ELR (cell line): ENCODE measurements at places on chromosomes 3 and 15.

DNA sequence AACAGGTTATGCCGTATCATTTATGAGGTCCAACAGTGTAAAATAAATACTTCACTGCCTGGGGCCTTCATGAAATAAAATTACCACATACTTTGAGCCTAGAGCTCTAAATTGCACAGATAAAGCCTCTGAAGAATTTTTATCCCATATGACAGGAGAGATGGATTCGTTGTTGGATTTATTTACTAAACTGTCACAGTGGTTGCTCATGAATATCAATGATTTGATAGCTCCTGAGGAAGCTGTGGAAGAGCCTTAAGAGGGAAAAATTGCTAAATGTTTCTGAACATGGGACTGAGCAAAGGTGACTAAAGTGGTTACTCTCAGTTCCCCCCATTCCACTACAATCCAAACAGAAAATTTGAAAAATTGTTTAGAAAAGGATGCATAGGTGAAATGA lies 558.9 kb upstream of the IL12A start:
- no peak for DNase-seq

DNA sequence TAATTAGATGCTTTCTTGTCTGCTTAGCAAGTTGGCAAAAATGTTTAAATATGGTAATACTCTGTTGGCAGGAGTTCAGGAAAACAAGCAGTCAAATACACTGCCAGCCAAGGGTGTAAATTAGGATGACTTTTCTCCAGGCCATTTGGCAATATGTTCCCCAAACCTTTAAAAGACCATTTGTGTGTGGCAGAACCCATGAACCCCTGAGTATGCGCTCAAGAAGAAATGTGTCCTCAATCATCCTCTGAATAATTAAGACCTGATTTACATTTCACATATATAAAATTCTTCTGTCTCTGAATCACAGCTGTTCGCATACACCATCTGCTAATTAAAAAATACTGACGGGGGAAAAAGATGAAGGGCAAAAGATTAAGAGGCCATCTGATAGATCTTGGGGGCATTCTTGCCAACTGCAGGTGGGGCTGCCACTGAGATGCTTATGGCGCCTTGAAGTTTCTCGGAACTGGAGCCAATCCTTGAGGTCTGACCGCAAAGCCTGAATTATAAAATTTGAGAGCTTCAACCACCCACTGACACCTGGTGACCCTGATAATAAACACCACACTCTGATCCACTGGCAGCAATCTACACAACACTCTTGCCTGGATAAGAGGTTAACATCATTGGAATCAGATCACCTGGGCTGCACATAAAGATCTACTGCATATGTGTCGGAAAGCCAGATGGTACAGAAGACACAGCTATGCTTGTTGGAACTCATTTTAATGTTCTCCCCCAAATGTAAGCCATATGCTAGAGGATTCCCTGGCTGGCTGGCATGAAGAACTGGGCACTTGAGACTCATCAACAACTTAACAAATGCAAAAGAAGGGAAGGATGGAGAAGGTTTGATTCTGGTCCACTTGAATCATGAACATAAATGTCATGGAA lies 190.6 kb downstream of the OSBPL10 start:
- no peak for DNase-seq

DNA sequence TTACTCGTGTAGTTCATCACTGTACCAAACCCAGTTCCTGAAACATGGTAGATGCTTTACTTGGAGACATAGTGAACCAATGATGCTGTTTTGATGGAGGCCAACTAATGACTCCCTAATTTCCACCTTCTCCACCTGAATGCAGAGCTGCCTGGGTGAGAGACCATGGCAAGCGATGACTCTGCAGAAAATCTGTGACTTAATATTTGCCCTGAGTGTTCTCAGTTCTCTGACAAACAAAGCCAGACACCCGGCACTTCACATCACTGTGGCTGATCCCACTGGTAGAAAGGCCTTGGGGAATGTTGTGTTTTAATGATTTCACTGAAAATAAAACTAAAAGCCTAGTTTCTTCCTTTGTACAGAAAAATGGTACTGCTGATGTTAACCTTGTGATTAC lies 39.5 kb upstream of the UBE3A start:
- DNase-seq = no peak

- no peak for DNase-seq
These were observed 82.7 kb downstream of the EPHB1 start for GRCh38 chr3:134877788-134878187.

GRCh38 chr15:56757875-56758274 lies 24.6 kb upstream of the ZNF280D start:
- DNase-seq = no peak

GRCh38 chr3:5191555-5192304 lies 4.2 kb downstream of the EDEM1 start:
- no peak for DNase-seq

- DNase-seq = no peak
These were observed 977.5 kb downstream of the NAALADL2 start for GRCh38 chr3:175836617-175837016.

- no peak for DNase-seq
These were observed 597.9 kb downstream of the PDCD6IP start for GRCh38 chr3:34396288-34396687.

- no peak for DNase-seq
These were observed 5.8 kb upstream of the PPP4R2 start for GRCh38 chr3:72990701-72991395.

GRCh38 chr3:169350228-169350627 lies 313.3 kb downstream of the MECOM start:
- no peak for DNase-seq

- peak; percentile 94 for DNase-seq
These were observed 38.0 kb downstream of the PRICKLE2 start for GRCh38 chr3:64187065-64187959.

GRCh38 chr15:34514251-34514670 lies 69.2 kb downstream of the GOLGA8B start:
- peak; percentile 57 for DNase-seq

- no peak for DNase-seq
These were observed 183.3 kb upstream of the LRRC3B start for GRCh38 chr3:26438981-26439884.

DNA sequence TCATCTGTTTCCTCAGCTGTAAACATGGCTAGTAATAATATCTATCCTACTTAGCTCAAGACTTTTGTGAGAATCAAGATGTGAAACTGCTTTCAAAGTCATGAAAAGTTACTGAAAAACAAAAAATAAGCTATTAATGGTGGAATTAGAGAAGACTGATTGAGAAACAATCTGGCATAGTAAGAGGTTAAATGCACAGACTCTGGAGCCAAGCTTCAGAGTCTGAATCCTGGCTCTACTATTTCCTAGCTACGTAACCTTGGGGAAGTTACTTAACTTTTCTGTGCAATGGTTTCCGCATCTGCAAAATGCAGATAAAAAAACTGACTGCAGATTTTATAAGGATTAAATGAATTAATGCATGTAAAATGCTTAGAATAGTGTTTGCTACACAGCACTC lies 28.8 kb downstream of the LRRFIP2 start:
- DNase-seq = no peak

DNA sequence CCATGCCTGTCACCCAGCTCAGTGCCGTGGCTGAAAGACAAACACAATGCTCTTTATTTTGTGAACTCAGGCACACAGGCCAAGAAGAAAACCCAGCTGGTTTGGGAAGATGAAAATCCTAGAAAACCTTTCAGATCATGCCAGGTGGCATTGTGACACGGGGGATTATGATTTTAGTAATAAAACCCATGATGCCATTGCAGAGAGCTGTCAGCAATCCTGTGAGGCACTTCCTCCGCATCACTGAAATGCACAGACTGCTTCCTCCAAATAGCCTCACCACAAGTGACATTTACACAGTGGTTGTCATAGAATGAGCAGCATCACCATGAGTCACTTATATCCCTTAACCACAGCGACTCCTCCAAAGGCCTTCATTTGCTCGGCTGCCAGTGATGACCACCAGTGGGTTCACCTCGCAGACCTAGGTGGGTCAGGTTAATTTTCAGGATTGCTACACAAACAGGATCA lies 22.7 kb downstream of the ABHD6 start:
- peak; percentile 91 for DNase-seq

DNA sequence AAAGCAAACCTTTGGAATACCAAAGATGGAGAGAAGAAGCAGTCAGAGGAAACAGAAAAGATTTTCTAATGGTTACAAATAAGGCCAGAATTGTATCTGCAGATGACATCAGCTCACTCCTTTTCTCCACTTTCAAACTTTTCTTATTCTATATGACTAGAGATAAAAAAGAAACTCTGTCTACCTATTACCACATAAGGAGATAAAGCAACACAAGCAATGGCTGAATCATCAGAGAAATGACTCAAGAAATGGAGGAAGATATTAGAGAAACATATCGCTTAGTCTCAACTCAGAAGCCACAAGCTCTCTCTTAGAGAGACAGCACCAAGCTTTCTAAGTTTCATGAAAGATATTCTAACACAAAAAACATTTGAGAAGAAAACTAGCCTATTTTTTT lies 784.0 kb downstream of the ZPLD1 start:
- DNase-seq = peak; percentile 53

- no peak for DNase-seq
These were observed 508 bp upstream of the SMAD6 start for GRCh38 chr15:66701422-66702034.

DNA sequence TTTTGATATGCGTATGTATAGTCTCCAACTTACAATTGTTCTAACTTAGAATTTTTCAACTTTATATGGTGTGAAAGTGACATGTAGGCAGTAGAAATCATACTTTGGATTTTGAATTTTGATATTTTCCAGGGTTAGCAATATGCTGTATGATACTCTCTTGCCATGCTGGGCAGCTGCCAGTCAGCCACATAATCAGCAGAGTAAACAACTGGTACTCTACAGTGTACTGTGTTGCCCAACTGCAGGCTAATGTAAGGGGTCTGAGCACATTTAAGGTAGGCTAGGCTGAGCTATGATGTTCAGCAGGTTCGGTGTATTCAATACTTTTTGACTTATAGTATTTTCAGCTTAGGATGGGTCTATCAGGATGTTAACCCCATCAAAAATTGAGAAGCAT lies 52.0 kb upstream of the RYK start:
- DNase-seq = no peak

- no peak for DNase-seq
These were observed 54.5 kb downstream of the SATB1 start for GRCh38 chr3:18370672-18371071.

DNA sequence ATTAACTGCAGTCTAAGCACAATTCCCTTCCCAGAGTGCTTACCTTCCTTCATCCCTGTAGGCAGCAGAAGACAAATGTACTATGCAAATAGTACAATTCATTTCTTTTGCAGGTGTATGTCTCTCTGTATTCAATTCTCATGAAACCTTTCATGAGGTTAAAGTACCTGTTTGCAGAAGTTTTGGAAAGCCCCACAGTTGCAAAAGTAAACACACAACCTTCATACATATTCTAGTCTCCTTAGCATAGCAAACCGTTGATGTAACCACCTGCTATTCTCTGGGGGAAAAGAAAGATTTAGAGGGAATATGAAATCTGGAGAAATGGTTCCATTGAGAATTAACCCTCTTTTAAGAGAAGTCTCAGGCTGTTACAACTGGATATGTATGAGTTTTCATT lies 200.3 kb upstream of the SUCLG2 start:
- DNase-seq = no peak

- no peak for DNase-seq
These were observed 450.6 kb upstream of the TBL1XR1 start for GRCh38 chr3:177647876-177648275.

DNA sequence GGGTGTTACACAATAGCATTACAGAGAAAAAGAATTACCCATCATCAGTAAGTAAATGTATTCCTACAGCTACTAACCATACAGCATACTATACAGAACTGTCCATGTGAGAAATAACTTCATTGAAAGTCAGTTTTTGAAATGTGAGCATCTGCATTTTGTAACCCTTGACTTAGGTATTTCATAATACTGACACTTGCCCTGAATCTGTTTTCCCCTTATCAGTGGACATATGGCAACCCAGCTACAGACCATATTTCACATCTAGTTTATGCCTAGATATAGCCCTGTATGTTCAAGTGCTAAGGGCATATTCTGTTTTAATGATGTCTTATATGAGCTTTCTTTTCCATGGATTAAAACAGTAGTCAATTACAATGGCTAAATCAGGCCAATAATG lies 297.6 kb downstream of the TBC1D5 start:
- no peak for DNase-seq

- peak; percentile 41 for DNase-seq
These were observed 2.7 kb downstream of the FBN1 start for GRCh38 chr15:48642795-48643194.

DNA sequence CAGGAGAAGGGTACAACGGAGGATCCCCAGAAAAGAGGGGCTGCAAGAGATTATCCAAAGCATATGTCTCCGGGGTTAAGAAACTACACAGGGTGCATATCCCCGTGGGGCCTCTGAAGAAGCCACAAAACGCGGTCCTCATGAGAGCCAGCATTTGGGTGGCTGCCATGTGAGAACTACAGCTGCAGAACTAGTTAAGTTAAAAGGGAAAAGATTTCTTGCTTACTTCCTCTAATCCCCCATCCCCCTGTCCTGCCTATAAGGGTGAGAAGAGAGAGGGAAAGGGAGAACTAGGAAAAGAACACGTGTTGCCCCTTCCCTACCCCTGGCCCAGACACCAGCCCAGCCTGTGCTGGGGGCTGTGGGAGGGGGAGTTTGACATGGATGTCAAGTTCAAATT lies 70.4 kb upstream of the PCSK6 start:
- no peak for DNase-seq

GRCh38 chr3:146895026-146895749 lies 290.0 kb upstream of the PLSCR5 start:
- peak; percentile 70 for DNase-seq

DNA sequence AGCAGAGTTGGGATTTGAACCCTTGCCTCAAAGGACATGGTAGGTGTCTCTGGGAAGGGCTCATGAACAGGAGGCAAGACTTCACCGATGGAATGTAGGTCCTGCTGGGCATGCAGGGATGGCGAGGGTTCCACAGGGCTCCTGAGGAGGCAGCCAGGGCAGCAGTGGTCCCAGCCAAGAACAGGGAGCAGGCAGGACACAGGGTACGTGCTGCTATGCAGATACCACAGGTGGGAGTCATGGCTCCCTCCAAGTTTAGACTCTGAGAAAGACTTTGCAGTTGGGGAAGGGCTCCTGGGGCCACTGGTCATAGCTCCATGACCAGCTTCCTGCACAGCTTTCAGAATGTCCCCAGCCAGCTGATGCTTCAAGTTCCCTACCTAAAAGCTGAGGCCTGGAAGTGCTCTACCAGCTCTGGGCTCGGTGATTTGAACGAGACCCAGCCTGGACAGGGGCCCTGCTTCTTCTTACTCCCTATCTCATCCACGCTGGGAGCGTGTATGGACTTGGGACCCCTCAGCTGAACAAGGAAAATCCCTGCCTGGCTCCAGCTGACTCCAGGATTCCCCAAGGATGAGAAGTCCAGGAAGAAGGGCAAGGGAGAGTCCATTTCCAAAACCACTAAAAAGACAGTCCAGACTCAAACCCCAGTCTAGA lies 747 bp downstream of the MYL3 start:
- DNase-seq = no peak

DNA sequence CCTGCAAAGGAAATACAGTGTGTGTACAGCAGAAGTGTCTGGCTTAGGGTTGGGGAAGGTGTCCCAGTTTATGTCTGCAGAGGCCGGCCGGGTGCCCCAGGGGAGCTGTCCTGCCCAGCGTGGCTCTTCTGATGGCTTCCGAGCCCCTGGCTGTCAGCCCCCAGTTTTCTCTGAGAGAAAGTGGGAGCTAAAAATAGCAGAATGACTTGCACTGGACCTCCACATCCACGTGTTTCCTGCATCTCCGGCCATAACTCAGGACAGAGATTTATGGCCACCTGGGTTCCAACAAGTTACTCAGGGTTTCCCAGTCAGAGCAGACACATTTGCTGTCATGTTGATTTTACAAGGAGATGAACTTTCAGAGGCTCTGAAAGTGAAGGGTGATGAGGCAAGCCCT lies 192.0 kb downstream of the ATP10A start:
- no peak for DNase-seq

- DNase-seq = peak; percentile 59
These were observed 25.7 kb downstream of the RPLP1 start for GRCh38 chr15:69478259-69478781.
